GM23248 (cell line): ENCODE measurements at places on chromosomes 1 and 21.
A peak's percentile ranks its signal among the peaks of the same experiment; 100 is the strongest.

GRCh38 chr1:212410231-212410820 lies 4.4 kb downstream of the PACC1 start:
- DNase-seq = no peak

DNA sequence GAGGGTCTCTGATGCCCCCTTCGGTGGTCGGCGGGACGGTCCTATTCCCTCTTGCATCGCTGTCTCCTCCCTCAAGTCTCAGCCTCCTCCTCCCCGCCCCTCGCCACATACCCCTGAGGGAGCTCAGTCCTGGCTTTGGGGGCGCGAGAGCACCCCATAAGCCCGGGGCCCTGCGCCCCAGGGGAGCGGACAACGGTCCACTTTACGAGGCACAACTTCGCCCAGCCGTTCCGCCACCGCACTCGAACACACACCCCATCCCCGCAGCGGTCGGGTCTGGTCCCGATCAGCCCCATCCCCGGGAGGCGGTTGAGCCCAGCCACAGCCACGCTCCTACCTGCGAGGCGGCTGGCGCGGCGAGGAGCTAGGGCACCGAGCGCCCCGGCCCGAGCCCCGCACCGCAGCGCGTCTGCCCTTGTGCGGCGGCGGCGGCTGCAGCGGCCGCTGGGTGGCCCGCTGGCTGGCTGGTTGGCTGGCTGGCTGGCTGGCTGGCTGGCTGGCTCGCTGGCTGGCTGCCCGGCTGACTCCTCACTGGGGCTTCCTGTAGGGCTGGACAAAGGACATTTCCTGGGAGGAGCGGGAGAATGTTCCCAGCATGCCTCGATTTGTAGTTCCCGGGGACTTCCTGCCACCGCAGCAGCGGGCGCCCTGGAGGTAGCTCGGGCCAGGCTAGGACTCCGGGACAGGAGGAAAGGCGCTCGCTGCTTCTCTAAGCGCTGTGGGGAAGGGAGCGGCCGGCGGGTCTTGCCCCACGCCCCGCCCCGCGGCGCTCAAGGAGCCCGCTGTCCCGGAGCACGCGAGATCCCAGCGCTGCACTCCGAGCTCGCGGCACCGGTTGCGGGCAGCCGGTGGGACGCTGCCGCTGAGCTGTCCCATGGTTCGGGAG lies at the start of gene ZNF697:
Gene ZNF697 (minus strand): TSS at position 533 of the 886 bp plus-strand sequence. CDS start 22,166 bp downstream, outside the sequence.
- peak; percentile 97 for DNase-seq

DNA sequence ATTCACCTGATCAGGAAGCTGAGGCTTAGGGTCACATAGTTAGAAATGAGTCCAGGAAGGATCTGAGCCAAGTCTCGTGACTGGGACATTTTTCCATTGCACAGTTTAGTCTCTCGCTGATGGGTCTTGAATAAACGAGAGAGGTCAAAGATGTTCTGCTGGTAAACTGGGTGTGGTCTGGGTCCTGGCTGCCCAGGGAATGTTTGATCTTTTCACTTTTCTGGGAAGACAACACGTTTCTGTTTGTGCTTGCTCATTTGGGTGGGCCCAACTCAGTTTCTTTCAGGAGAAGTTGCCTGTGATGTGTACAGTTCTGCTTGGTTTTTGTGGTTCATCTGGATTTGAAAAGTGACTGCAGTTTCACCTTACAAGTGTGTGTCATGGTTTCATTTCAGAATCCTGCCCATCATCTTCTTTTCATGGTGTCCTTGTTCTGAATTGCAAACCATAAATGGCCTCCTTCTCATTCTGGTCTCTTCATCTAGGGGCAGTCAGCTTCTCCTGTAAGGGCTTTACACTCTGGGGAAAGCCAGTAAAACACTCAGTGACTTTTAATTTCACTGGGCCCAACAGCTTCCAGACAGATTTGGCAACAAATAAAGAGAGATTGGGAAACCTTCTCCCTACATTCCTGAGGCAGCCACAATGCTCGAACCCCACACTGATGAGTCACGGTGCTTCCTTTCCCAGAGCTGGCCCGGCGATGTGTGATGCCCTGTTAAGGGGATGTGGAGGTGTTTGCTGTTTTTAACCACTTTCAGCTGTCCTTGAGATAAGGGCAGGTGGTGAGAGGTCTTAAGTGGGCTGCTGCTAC lies 7.2 kb upstream of the TACSTD2 start:
- peak; percentile 96 for DNase-seq

GRCh38 chr1:22745669-22746585 lies 35.3 kb downstream of the EPHB2 start:
- DNase-seq = peak; percentile 80

GRCh38 chr21:41819236-41819855 lies 52.5 kb upstream of the RIPK4 start:
- DNase-seq = no peak

DNA sequence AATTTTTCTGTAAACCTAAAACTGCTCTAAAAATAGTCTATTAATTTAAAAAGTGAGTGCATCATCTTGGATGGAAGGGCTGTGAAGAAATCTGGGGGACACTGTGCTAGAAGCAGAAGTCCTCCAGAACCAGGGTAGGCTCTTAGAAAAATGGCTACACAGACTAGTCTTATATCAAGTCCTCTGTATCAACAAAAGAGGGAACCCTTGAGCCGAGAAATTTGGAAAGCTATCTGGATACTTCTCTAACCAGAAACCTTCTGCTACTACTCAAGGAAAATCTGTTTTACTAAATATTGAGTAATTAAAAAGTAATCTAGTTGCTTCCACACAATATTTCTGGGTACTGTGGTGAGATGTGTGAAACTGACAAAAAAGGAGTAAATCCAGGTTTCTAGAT lies 92.1 kb downstream of the WDR3 start:
- peak; percentile 39 for DNase-seq

DNA sequence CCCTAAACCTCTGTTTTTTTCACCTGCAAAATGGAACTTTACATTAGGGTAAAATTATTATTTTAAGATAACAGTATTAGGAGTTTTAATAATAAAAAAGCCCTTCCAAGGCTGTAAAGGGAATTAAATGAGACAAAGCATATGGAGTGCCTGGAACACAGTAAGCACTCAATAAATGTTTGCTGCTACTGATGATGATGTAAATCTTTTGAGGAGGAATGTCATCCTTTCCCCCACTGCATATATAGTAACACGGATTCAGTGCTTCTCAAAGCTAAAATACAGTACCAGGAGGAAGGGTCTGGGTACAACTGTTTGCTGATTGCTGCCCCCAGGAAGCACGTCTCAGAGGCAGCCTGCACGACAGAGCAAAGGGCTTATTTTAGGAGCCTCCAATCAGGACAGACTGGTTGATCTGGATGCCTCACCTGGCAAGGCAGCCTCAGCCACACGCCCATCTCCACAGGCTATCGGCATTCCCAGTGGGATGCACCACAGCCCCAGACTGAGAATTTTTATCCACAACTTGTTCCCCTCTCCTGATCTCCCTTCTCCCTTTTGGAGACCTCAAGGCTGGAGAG lies 64.4 kb downstream of the GADD45A start:
- no peak for DNase-seq

DNA sequence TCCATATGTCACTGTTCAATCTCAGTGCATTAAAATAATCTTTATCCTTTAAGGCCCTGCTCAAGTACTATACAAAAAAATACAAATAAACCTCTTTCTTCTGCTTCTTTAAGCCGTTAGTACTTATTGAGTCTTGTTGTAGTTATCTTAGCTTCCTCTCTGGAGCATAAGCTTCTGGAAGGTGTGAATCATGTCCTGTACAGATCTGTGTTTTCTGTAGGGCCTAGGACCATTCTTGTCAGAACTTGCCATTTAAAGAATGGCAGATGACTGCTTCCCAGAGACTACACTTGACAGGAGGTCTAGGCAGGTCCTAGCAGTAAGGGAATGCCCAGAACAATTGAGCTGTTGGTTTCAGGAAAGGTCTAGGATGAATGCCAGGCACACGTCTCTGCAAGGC lies 12.9 kb downstream of the NEK7 start:
- DNase-seq = no peak

DNA sequence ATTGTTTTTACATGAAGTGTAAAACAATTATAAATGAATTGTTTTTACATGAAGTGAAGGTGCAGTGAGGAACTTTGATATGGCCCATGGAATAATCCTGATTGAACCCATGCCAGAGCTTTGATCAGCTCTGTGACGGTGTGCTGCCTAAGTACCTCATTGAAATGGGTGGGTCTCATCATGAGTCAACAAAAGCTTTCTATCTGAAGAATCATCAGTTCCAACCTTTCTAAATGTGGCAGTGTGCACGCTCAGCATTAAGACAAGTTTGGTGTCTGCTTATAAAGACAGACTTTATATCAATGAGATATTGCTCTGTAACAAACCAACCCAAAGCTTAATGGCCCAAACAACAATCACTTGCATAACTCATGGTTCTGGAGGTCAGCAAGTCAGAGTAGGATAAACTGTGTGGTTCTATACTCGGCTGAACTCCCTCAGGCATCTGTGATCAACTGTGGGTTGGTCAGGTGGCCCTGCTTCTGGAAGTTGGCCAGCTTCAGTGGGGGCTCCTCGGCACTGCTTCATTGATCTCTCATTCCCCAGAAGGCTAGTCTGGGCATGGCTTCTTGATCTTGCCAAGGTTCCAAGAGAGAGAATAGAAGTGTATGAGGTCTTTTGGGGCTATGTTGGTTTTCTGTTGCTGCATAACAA lies 258.0 kb downstream of the LTN1 start:
- no peak for DNase-seq

DNA sequence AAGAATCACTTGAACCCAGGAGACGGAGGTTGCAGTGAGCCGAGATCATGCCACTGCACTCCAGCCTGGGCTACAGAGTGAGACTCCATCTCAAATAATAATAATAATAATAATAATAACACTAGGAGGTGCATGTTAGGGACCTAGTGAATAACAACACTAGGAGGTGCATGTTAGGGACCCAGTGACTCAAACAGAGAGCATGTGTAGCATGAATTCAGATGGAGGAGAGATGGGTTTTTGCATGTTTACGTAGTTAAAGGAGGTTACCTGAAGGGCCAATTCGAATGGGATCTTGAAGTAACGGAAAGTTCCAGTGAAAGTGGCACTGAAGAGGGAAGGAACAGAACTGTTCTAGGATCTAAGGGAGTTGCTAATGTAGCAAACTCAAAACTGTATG lies 7.1 kb upstream of the KCNK1 start:
- no peak for DNase-seq

DNA sequence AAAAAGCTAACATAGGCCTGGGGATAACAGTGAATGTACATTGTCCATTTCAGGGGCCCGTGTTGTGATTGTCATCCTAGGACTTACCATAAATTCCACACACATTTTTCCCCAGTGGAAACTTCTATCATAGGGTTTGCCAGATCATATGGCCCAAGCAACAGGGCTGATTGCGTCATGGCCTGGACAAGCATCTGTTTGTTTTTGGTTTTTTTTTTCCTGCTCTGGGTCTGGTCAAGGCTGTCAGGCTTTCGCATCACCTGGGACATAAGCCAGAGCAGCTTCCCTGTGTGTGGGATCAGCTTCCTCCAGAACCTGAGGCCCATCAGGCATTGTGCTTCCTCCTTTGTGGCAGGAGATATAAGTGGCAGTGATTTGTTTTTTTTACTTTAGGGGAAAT lies 598.5 kb upstream of the USP24 start:
- peak; percentile 79 for DNase-seq

DNA sequence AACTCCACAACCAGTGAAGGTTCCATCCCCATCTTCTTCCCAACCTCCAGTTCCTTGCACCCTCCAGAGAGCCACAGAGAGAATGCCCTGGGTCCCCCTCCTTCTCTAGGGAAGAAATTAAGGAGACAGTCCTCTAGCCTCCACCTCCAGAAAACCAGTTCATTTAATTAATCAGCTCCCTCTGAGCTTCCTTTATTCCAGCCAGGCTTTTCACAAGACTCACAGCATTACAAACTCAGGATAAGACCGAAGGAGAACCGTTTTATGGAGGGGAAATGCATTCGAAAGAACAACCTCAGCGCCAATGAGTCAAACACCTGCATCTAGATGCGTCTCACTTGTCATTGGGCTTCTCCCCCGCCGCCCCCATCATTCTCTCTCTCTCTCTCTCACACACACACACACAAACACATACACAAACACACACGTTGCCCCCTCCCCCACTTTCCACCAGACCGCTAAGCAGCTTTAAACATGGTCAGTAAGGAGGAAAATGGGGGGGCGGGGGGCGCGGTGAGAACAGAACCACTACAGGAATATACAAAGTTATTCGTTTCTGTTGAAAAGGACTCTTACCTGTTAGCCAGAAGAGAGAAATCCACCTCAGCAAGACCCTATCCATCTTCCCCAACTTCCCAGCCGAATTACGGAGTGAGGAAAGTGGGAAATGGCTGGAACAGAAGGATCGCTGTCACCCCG lies 544 bp downstream of the ILDR2 start:
- DNase-seq = no peak

- DNase-seq = no peak
Observed at GRCh38 chr1:183295521-183295920, 109.5 kb downstream of the LAMC2 start.

DNA sequence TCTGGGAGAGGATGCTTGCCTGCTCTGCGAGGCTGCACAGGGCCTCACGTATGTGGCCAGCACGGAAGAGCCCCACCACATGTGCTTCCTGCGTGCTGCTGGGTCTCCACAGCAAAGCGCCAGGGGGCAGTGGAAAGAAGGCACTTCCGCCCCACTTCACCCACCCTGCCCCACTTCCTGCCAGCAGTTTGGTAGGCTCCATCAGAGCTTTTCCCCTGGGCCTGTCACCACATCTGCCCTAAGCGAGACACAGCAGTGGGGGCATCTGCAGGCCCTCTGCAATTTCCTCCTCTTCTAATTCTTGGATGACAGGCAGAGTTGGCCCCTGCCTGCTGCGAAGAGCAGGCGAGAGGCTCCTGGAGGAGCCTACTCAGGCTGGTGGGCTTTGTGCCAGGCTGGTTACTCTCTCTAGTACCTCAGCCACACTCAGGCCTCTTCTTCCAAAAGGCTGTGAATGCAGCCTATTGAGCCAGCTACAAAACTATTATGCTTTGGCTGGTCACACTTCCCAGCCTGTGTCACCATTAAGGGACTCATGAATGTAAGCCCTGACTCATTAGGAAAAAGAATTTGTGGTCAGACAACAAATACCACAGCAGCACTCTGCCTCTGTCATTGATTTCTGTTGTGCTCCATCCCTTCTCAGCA lies 25.0 kb downstream of the CD244 start:
- peak; percentile 67 for DNase-seq

DNA sequence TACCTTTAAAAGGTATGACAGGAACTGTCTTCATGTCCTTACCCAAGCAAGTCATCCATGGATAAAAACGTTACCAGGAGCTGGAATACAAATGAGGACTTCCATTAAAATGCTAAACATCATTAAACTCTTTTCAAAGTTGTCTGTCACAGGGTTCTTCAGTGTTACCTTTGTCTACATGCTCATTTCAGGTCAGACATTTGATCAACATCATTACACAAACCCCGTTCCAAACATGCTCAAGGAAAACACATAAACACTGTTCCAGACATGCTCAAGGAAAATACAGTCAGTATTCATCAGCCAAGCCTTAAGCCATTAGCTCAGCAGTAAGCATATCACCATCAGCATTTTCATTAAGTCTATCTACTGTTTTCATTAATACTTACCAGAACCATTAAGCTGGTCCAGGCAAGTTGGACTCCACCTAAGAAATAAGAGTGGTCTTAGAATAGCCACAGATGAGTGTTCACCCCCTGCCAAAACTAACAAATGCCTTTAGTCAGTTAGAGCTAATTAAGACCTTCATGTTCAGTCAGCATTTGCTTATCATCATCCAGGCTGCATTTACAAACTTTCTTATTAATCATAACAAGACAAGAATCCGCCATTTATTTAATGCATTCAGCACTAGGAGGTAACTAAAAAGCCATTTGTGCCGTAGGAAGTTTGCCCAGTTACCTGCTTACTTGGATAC lies 2.2 kb downstream of the GAS5 start:
- DNase-seq = peak; percentile 24
